Keratinocyte (primary cell): ENCODE measurements at places on chromosomes 7 and 10.

- no peak for DNase-seq
Observed at GRCh38 chr7:53209129-53209528, 173.7 kb downstream of the POM121L12 start.

- no peak for DNase-seq
Observed at GRCh38 chr10:124564881-124565280, 103.3 kb downstream of the LHPP start.

DNA sequence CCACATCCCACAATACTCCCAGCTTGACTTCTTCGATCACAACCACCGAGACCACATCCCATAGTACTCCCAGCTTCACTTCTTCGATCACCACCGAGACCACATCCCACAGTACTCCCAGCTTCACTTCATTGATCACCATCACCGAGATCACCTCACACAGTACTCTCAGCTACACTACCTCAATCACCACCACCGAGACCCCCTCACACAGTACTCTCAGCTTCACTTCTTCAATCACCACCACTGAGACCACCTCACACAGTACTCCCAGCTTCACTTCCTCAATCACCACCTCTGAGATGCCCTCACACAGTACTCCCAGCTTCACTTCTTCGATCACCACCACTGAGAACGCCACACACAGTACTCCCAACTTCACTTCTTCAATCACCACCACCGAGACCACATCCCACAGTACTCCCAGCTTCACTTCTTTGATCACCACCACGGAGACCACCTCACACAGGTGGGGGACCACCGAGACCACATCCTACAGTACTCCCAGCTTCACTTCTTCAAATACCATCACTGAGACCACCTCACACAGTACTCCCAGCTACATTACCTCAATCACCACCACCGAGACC lies 8.6 kb downstream of the MUC3A start:
- no peak for DNase-seq

DNA sequence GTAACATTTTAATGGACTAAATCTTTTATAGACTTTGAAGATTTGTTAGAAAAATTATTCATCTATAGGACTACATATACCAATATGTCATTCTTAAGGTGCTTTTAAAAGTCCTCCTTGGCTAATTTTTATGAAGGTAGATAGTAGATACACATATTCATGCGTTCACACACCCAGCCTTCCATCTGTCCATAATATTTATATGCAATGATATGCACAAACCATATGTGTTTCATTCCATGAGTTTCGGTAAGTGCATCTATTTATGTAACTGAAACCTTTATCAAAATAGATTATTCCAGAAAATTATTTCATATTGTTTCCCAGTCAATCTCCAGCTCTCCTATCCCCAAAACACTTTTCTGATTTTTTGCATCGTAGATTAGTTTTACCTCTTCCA lies 101.7 kb downstream of the ANLN start:
- DNase-seq = no peak

DNA sequence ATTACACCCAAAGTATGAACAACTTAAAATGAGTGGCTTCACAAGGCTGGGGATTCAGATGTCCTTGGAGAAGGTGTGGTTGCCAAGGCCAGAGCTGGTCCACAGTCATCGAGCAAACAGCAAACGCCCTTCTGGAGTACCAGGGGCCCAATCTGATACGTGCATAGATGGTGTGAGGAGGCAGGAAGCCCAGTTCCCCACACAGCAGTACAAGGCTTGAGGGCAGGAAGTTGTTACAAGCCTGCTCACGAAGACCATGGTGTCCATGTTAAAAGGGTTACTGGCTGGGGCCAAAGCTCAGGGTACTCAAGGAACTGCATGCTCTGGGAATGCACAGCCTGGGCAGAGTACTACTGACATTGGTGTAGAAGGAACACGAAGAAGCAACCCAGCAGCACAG lies 4.6 kb upstream of the ANKRD26 start:
- DNase-seq = no peak

DNA sequence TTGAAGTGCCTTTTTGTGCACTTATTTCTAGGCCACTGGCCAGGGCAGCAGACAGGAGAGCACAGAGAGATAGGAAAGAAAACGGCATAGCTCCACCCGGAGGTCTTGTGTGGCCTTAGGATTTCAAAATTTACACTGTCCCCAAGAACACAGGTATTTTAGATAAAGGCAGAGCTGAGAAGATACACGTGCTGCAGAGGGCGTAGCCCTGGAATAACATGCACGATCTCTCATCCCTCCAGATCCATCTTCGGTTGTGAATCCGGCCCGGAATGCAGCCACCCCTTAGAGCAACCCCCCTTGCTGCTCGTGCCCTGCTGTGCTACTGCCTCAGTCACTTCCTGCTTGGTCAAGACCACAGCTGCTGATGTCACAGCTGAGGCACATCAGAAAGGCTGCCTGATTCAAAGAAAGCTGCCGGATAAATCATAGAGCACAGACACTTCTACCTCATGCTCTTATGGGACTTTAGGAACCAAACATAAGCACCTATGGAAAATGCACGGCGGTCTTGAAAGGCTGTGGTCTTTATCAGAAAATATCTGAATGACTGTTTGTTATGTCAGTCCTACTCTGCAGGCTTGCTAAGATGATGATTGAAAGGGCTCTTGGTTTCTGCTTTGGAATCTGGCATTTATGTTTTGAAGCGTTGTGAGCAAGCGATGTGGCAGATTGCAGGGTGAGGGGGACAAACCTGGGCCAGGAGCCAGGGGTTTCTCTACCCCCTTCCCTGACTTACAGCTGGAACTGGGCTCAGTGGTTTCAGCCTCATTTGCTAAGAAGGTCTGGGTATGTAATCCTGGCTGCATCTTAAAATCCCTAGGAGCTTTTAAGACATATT lies 152.0 kb downstream of the SVIL start:
- DNase-seq = no peak

GRCh38 chr10:124089859-124090258 lies 3.5 kb downstream of the CHST15 start:
- DNase-seq = no peak

DNA sequence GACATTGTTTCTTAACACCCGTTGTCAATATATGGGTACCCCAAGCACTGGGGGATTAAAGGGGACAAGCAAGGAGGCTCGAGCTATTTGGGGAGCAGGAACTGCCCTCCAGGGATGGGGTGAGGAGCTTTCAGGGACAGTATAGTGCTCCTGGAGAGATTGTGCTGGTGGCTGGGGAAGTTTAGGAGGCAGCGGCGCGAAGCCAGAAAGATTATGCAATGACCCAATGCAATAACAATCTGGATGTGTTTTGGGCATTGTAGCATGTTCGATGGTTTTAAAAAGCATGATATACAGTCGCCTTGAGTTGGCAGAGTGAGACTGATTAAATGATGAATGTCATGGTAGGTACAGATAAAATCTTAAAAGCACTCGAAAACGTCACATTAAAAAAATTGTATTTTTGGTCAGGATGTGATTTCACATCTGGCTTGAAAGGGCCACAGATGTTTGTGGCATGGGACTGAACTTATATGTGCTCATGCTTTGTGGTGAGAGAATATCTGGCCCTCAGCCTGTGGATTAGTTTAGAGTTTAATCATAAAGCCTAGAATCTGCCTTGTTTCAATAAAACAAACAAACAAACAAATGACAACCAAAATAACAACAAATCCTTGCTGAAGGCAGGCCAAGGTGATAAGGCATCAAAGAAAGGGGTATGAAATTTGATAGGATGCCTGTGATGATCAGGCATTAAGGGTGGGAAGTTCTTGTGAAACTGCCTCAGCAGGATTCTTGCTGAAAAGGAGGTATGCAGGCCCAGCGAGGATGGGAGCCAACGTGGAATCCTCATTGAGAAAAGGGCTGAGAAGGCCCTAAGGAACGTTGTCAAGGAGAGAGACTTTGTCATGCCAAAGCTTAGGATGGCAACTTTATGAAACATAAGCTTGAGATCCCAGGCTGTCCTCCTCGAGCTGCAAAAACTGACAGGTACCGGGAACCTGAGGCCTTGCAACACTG lies 417.1 kb upstream of the KLF6 start:
- DNase-seq = no peak

GRCh38 chr7:50281680-50282445 lies 22.7 kb upstream of the IKZF1 start:
- no peak for DNase-seq

DNA sequence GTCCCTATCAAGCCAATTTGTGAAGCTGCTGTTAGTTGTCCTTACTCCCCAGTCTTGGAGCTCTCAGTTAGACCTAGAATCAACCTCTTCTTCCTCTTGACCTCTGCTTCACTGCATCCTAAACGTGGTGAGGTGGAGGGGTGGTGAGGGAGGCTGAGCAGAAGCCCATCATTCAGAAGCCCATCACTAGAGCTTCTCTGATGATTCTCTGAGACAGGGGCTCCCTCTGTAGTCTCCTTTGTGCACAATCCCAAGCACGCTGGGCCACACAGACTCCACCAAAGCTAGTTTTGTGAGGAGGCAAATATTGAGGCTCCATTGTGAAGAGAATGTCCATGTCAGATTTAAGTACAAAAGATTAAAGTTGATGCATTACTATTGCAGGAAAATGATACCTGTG lies 163.8 kb upstream of the PRSS1 start:
- no peak for DNase-seq

DNA sequence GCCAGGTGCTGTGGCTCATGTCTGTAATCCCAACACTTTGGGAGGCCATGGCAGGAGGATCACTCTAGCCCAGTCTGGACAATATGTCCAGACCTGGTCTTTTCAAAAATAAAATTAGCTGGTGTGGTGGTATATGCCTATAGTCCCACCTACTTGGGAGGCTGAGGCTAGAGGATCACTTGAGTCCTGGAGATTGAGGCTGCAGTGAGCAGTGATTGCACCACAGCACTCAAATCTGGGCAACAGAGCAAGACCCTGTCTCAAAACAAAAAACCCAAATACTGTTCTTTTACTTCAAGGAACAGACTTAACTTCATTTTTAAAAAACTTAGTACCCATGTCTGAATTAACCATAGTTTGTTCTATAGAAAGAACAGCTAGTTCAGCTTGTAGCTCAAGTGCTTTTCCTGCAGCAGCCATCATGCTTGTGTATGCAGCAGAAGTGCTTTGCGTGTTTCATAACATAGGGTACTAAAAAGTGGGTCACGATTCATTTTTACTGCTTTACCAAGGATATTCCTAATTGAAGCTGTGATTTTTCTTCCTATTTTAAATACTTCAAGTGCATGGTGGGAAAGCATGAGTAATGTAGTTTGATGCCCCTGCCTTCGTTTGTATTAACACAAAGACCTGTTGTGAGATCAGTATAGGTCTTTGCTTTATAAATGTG lies 5.9 kb downstream of the EIF4H start:
- no peak for DNase-seq

- no peak for DNase-seq
Observed at GRCh38 chr7:87475359-87476178, at the start of gene ABCB4. ABCB4 (minus strand) TSS chr7:87475680; CDS start chr7:87475465, 215 bp downstream.

DNA sequence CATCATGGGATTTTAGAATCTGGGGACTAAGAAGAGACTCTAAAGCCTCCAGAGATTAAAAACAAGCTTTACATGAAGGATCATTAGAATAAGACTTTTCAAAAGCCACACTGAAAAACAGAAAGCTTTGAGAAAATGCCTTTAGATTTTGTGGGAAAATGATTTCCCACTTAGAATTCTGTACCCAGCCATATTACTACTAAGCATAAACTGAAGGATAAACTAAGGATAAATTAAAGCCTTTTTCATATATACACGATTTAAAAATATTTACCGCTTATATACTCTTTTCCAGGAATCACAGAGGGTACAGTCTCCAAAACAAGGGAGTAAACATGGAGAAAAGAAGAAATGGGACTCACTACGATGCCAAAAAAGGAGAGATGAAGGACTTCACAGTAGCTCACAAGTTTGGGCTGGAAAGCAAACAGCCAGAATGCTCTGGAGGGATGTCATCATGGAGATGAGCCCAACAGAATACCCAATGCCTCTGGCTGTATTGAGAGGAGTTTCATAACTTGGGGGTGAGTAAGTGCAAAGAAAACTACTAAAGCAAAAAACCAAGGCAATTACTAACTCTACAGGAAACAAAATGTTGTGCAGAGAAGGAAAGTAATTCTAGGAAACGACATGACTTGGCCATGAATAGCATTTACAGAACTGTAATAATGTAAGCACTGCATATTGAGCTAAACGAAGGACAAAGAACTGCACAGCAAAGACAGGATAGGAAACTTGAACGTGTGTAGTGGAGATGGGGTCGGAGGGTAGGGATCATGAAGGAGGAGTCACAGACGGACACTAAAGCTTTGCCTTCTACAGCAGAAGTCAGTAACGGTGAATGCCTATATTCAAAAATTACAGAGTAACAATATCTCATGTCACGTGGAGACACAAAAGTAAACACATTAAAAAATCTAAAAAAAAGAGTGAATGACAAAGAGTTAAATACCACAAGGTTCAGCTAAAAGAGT lies 61.4 kb upstream of the ASAH2 start:
- DNase-seq = no peak

DNA sequence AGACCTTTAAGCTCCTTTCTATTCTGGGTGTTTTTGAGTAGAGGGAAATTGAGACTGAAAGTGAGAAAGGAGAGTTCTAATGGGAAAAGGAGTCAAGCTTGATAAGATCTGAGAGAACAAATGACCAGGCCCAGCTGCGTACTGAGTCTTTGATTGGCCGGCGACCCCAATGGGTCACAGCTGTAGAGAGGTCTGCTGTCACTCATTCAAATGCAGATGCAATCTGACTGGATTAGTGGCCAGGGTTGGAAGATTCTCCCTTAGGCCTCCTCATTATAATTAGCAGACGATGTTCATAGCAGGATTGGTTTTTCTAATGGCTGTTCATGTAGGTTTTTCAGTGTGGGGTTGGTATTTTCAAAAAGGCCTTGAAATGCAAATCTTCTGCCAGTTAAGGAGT lies 127.2 kb upstream of the SLC25A13 start:
- no peak for DNase-seq

DNA sequence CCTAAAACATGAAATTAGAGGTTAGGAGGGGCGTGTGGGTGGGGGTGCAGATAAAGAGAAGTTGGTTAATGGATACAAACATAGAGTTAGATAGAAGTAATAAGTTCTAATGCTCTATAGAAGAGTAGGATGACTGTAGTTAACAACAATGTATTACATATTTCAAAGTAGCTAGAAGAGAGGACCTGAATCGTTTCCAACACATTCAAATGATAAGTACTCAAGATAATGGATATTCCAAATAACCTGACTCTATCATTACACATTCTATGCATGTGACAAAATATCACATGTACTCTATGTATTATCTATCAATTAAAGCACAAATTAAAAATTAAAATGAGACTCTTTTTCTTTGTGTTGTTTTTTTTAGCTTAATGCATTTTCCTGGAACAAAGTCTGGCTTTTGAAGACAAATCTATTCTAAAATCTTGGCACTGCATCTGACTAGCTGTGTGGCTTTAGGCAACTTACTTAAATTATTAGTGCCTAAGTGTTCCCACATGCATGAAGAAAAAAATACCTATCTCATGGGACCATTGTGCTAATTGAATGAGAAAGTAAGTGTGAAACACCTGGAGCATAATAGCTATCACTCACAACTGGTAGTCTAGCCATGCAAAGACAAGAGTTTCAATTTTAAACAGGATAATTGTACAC lies 75.7 kb downstream of the SEMA3C start:
- no peak for DNase-seq

DNA sequence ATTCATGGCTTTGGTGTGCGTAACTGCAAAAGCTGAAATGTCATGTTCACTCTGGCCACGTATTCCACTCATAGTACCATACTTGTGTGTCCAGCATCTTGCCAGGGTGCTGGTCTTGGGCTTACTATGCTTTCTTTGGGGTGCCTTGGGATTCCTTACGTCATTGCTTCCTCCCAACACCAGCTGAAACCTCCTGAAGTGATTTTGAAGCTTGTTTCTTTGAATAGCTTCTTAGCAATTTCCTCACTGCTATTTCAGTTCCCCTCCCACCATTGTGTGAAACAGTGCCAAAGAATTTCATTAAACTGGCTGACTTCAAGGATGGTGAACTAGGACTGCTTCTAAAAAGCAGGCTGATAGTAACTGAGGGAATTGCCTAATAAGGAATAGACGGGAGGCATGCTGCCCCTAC lies 36.9 kb downstream of the ENTPD1 start:
- no peak for DNase-seq
